ENCODE measurements at places on chromosomes 2 and 18.

- peak; percentile 64 for DNase-seq
Observed at GRCh38 chr2:46179037-46179621, 118.1 kb upstream of the EPAS1 start.

DNA sequence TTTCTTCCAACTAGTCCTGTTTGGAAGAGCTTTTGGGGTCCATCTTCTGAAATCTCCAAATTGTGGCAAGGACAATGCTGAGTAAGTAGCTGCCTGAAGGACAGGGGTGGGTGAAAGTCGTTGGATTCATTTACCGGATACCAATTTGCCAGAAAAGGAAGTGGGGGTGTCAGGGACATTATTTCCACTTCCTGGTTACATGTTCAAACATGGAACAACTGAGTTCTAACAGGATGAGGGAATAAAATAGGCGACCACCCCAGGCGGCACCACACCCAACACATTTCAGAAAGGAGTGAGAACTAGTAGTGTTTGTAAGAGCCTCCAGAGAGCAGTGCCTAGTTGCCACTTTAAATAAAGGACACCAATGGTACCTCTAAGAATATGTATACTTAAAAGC is 158.6 kb upstream of the SERTAD2 start:
- no peak for DNase-seq

GRCh38 chr2:107062599-107063220 is 176.7 kb upstream of the ST6GAL2 start:
- DNase-seq = no peak

GRCh38 chr18:3192752-3193151 is 27.0 kb downstream of the MYOM1 start:
- DNase-seq = no peak

DNA sequence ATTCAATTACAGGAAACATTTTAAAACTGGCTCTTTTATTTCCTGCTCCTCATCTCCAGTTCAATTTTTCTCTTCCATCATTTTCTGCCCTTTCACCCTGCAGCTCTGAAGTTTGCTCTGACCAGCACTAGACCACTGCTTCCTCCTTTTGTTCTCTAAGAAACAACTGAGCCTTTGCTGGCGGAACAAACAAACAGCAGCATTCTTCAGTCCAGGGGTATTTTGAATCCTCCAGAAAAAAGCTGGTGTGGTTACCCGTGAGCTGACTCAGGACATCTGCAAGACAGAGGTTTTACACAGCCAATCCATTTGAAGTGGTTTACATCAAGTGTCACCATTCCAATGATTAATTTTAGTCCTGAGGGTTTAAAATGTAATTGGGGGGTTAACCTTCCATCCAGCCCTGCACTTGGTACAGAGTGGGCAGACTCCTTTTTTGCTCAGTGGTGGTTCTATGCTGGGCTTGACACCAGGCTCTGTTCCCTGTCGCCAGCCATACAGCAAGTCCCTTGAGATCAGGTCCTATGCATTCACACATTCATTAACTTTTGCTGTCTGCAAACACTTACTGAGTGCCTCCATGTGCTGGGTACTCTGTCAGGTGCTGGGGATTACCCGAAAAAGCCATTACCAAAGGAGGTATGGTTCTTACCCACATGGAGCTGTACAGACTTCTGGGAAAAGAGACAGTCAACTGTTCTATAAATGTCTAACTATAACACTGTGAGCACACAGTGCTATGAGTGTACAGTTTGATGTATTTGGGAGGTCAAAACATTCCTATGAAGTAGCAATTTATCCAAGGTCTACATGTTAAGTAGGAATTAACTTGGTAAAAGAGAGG is 909.4 kb upstream of the GYPC start:
- DNase-seq = no peak

GRCh38 chr2:191190435-191190834 is 39.6 kb upstream of the STAT4 start:
- no peak for DNase-seq

DNA sequence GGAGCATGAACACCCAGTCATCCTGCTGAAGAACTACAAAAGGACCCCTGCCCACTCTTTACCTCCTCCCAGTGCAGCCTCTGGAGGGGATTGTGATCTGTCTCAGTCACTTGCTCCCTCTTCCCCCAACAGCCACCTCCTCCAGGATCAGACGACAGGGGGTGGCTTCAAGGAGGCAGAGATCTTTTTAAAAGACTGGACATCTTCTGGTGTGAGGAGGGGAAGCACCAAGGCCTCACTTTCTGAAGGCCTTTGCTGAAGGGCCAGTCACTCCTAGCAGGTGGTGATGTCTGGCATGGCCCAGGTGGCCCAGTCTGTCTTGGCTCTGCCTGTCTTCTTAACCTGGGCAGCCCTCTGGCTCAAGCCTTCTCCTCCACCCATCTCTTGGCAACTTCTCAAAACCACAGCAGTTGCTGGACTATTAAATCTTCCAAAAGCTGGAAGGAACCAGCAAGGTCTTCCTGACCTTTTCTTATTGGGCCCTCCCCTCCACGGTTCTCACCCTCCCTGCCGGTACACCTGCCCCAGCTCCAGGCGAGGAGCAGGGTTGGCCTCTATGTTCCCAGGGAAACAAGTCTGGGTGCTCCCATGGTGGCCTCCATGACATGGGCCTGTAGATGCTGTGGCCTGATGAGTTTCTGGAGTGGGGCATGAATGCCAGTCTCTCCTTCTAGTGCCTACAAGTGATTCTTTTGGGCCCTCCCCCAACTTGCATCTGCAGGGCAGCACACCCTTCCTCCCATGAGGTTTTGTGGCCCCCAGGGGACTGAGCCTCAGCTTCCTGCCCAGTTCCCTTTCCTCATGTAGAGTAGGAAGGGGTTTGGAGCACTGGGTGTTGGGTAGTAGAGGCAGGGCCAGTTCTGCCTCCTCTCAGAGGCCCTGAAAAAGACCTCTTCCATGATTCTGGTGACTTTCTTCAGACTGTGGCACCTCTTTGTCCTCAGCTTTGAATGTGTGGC is 5.0 kb upstream of the ATP6V1B1 start:
- no peak for DNase-seq
